ENCODE measurements at places on chromosomes 2 and 18.

- DNase-seq: no peak
Observed at GRCh38 chr2:112566104-112566503, 18.3 kb upstream of the CHCHD5 start.

- no peak for DNase-seq
Observed at GRCh38 chr2:32720771-32721170, 92.9 kb downstream of the TTC27 start.

GRCh38 chr18:76524900-76525698, 30.1 kb upstream of the ZNF516 start:
- peak; percentile 34 for DNase-seq

DNA sequence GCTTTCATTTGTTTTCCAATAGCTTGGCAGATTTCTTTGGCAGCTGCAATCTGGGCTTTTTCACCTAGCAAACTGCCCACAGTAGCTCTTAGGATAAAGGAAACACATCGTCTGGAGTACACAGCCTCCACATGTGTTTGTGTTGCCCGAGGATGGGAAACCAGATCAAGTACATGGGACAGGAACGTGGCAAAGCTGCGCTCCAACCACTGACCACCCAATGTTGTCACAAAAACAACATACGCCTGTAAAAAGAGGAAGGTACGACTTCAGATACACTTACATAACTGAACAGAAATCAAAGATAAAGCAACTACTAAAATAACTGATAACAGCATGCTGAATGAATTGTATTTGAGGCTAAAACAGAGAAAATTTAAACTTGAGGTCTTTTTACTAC, 15.5 kb downstream of the HEATR5B start:
- DNase-seq: no peak

- DNase-seq: no peak
Observed at GRCh38 chr2:23684395-23685176, 242.3 kb downstream of the ATAD2B start.

- no peak for DNase-seq
Observed at GRCh38 chr2:232506709-232507108, 13.5 kb upstream of the PRSS56 start.

GRCh38 chr2:136135921-136136906, 18.3 kb upstream of the CXCR4 start:
- no peak for DNase-seq

DNA sequence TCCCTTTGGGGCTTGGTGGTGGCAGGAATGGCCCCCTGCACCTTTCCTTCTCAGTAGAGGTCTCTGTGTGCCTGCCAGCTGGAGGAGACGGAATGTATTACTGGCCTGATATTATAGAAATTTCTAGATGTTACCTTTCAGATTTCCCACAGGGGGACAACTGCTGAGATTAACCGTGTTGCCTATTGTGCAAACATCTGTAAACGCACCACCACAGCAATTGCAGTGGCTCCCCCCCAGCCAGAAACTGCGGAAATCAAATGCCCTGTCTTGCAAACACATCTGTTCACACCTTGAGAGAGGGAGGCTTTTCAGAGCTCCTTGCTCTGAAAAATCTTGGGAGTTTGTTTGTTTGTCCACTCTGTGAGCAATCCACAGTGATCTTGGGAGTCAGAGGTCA, 270.0 kb upstream of the RAB12 start:
- DNase-seq: no peak

DNA sequence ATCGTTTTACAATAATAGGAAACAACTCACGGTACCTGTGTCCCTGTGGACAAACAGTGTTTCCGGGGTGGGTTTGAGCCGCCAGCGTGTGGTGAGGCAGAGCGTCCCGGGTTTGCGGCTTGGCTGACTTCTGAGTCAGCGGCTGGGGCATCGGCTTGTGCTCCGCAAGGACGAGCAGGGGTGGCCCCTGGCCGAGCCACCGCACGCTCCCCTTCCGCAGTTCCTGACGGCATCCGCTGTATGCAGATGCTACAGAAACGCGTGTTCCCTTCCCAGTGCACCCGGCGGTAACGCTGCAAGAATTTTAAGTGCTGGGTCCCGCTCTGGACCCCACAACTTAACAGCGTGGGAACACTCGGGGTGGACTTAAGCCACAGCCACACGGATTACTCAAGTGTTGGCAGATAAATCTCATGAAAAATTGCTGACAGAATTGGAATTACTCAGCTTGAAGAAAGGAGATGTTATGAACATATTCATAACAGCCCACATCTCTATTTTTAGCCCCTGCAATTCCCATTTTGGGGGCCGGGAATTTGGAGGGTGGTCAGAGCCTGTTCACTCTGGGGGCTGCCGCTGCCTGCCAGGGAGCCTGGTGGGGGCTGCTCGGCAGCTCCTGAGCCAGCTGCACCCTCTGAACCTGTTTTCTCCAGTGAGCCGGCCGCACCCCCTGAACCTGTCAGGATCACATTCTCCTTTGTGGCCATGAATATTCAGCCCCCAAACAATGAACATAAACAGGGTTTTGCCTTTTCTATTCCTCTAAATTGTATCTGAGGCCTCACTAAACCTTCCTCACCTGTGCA, 12.6 kb upstream of the KCNG2 start:
- DNase-seq: no peak

GRCh38 chr2:184472481-184472880, 125.8 kb upstream of the ZNF804A start:
- no peak for DNase-seq

DNA sequence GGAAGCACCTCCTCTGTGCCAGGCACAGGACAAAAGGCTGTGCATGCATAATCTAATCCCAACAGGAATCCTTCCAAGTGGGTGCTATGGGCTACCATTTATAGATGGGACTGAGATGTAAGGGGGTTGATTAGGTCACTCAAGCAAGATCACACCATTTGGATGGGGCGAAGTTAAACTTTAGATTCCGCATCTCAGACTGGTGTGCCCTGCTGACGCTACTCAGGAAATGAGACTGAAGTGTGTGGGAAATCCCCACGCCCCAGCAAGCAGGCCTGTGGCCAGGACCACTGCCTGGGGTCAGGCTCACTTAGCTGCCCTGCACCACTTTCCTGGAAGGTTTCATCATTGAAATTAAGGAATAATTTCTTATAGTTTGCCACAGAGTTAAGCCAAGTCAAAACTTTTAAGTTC, 70.5 kb upstream of the PPP1CB start:
- no peak for DNase-seq

DNA sequence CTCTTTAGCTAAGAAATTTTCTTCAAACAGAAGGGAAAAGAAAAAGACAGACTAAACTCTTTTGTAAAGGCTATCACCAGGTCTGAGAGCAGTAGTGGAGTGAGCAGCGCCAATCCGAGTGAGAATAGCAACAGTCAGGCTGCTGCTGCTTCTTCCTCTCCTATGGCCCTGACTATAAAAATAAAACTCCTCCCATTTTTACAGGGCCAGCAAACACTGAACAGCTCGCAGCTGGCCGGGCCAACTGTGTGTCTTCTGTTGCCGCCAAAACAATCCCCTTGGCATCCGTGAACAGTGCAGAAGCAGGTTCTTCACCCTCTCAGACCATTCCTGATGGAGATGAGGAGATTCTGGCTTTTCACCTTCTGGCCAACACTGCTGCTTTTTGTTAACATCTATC, 124.5 kb downstream of the CNTNAP5 start:
- no peak for DNase-seq

DNA sequence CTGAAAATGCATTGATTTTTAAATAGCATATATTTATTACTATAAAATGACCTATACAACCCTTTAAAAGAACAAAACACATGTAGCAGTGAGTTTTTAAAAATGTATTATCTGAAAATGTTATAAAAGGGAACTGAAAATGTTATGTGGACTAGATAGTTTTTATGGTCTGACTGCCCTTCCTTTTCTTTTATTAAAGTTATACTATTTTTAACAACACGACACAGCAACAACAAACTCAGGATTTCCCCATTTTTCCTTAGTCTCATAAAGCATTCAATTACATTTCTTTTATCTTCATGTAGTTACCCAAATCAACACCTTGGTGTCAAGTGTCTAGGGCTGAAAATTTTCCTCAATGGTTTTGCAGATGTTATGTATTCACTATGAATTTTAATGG, 132.8 kb upstream of the TMEFF2 start:
- no peak for DNase-seq

GRCh38 chr2:119246884-119247843, 23.5 kb downstream of the STEAP3 start:
- no peak for DNase-seq

DNA sequence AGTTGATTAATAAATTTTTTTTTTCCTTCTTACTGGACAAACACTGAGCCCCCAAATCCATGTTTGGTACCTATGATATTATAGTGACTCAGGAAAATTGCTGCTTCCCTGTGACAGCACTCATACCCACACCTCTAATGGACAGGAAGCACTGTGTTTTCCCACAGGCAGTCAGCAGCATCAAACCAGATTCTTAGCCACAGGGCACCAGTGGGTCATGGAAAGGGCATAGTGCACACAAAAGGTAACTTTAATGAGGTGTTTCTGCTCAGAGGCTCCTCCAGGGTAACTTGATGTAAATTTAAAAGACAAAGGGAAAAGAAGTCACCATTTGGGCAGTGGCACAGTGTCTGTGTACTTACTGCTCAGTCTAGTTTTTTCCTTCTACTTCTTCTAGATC, 34.1 kb downstream of the SERPINB11 start:
- DNase-seq: no peak

DNA sequence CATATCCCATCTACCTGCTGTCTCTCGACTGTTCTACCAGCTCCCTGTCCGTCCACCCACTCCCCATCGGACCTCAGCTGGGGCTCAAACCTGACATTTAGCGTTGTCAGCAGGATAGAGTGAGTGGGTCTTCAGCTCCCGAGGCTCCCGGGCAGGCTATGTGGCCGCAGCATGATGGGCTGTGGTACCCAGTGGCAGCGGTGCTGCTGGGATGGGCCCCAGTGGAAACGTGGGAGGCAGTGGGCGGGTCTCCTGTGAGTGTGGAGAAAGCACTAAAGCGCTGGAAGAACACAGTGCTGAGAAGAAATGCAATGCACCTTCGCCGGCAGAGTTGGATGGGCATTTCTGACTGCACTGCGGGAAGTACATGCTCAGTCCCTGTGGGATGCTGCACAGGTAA, 204.8 kb upstream of the SYT4 start:
- DNase-seq: no peak

- DNase-seq: peak; percentile 77
Observed at GRCh38 chr2:69253611-69254301, 133.3 kb downstream of the GFPT1 start.

- no peak for DNase-seq
Observed at GRCh38 chr2:24287171-24287570, 73.2 kb downstream of the ITSN2 start.

- DNase-seq: peak; percentile 97
Observed at GRCh38 chr2:231463698-231464575, at the start of gene NCL. TSS of gene NCL (minus strand) at chr2:231464484. CDS start at chr2:231464353, 131 bp downstream.

- no peak for DNase-seq
Observed at GRCh38 chr18:71398531-71398930, 1109.7 kb downstream of the SOCS6 start.

GRCh38 chr2:10221976-10222870, 80.5 kb upstream of the HPCAL1 start:
- DNase-seq: no peak

DNA sequence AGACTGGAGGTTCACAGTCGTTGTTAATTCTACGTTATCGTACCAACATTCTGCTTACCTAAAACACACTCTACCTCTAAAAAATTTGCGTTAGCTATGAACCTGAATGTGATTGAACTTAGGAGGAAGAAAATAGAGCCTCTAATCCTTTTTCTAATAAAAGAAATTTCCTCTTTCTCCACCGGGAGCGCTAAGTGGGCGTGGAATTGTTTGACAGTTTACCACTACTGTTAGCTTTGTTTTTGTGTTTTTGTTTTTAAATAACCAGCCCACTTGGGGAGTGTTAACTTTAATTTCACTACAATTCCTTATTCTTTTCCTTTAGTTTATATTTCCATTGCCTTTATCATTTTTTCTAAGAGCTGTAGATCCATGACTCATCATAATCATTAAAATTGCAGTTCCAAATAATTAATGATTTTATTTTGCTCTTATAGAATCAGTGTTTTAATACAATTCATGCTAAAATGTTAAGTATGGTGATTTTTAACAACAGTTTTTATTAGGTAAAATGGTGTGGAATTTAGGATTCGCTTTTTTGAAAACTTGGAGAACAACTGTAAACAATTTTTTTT, 55.0 kb upstream of the ITM2C start:
- no peak for DNase-seq

DNA sequence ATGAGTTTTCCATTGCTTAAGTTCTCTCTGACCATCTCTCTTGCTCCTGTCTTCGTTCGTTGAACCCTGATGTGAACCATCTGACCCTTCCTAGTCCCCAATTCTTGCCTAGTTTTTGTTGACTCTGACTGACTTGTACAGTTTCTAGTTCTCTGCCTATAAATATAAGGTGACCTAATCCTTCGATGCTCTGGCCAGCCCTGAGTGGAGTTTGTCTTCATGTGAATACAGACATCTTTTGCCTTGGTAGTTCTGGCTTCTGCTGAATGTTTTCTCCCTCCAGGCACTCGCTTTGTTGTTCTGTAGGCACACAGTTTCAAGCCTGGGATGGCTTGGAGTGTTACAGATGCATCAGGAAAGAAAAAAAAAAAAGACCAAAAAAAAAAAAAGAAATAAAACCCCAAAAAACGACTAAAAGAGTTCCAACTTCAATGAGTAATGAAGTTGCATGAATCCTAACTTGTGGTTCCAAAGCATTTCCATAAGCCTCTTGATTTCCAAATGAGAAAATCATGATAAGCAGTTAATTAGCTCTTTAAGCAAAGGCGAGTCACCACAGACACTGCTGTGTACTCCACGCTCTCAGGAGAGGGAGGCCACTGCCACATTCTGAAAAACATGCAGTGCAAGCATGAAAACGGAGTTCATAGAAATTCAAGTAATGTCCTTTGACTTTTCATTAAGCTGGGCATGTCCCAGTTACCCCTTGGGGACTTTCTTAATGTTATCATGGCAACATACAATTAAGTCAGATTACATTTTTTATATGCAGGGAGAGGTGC, 165.2 kb downstream of the TDRD15 start:
- no peak for DNase-seq

GRCh38 chr2:209805351-209805750, 33.7 kb downstream of the UNC80 start:
- no peak for DNase-seq

DNA sequence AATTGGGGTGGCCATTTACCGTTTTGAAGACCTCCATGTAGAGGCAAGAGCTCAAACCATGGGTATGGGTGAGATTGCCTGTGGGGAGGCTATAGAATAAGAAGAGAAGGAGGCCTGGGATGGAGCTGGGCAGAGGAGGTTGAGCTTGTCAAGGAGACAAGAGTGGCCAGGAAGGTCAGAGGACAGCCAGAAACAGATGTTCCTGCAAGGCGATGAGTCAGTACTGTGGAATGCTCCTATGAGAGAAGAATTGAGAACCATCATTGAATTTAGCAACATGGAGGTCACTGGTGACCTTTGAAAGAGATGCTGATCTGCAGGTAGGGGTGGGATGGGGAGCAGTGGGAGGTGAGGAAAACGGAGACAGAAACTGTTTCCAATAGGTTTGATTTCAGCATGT, 3.5 kb downstream of the ACSL3 start:
- no peak for DNase-seq

DNA sequence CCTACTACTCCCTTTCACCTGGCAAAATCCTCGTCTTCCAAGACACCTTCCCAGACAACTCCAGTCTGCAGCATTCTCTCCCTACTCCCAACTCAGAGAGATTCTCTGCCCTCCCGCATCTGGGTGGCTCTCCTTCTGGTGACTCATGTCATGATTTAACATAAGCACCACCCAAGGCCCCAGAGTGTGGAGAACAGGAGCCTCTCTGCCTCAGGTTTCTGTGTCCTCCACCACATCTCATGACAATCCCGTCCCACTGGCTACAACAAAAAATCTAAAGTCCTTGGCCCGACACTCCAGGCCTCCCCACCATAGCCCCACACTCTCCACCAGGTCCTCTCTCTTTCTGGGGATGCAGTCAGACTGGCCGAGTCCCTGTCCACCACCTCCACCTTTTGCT, 197.1 kb downstream of the BCL11A start:
- DNase-seq: no peak

Measured in brain pericyte (primary cell).